ENCODE measurements at places on chromosomes 16 and 17.

GRCh38 chr16:84294531-84295142 lies at the start of gene WFDC1:
WFDC1 (plus strand) TSS chr16:84294878; CDS start chr16:84294972, 94 bp downstream.
- DNase-seq = no peak

- DNase-seq = no peak
These were observed 4.2 kb downstream of the TRADD start for GRCh38 chr16:67155295-67156142.

DNA sequence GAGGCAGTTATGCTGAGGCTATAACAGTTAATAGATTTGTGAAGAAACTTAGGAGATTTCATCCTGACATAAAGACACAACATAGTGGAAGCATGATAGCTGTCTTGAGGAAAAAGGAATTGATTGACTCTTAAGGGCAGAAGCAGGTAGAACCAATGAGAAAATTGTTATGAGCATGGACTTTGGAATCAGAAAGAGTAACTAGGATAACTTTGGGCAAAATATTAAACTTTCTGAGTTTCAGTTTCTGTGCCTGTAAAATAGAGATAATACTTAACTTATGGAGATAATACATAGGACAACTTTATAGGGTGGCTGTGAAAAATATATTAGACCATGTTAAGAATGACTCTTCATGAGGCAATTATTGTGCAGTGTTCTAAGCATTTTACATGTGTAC lies 696.5 kb downstream of the CDH11 start:
- DNase-seq = no peak

DNA sequence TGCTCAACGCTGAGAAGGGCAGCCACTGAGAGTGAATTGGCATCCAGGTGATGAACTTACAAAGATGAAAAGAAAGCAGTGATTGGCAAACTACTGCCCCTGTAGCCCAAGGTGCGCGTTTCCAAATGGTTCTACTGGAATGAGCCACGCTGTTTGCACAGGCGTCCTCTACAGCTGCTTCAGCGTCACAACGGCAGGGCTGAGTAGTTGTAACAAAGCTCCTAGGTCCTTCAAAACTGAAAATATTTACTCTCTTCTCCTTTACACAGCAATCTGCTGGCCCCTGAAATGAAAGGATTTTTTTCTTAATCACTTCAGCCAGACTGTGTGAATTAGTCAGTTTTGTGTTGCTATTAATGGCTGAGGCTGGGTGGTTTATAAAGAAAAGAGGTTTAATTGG lies 107.2 kb upstream of the FOXF1 start:
- no peak for DNase-seq

- no peak for DNase-seq
These were observed 136.7 kb downstream of the SNX11 start for GRCh38 chr17:48244121-48244711.

DNA sequence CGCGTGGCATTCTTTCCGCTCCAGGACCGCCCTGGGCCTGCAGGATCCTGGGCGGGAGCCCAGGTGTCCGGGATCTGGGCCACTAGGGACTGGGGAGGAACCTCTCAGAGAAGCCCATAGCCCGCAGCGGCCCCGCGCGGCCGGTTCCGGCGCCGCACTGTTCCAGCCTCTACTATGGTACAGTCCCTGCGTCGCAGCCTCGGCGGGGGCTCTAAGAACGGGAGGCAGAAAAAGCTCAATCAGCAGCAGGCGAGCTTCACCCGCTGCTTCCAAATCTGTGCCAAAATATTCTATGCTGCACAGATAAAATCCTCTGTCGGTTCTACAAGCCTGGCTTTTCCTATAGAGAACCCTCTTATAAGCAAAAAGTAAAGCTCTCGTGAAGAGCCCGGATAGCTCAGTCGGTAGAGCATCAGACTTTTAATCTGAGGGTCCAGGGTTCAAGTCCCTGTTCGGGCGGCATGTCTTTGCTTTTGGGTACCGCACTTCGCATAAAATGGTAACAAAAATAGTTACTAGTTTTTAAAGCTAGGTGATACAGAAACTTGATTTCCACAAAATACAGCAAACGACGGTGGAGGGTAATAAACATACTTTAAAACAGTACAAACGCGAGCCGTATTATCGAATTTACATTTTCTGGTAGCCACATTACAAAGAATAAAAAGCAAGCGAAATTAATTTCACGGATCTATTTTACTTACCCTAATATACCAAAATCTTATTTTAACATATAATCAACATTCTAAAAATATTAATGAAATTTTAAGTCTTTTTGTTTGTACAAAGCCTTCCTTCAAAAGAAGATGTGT lies 661 bp upstream of the ALOXE3 start:
- DNase-seq = peak; percentile 36

DNA sequence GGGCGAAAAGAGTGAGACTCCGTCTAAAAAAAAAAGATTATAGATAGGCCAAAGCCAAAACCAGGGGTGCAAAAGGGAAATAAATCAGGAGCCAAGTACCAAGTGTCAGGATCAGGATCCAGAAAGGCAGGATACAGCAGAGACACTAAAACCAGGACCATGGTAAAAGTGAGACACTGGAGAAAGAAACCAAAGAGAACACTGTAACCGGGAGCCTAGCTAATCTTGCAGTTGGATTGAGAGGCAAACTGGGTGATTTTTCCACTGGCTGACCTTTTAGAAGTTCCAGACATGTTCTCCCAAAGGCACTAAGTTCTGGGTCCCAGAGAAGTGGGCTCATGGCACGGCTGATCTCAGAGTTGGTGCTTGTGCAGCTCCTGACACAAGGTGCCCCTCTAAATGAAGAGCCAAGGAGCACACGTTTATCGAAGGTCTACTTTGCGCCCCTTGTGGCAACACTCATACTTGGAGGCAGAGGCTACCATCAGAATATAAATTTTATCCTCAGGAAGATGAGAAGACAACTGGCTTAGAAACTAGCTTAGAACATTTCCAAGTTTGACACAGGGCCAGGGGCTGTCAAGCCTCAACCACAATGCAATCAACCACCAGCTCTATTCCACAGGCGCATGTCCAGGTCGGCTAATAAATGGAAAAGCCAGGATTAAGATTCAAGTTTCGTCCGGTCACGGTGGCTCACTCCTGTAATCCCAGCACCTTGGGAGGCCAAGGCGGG lies 27.5 kb upstream of the HELZ start:
- DNase-seq = no peak

DNA sequence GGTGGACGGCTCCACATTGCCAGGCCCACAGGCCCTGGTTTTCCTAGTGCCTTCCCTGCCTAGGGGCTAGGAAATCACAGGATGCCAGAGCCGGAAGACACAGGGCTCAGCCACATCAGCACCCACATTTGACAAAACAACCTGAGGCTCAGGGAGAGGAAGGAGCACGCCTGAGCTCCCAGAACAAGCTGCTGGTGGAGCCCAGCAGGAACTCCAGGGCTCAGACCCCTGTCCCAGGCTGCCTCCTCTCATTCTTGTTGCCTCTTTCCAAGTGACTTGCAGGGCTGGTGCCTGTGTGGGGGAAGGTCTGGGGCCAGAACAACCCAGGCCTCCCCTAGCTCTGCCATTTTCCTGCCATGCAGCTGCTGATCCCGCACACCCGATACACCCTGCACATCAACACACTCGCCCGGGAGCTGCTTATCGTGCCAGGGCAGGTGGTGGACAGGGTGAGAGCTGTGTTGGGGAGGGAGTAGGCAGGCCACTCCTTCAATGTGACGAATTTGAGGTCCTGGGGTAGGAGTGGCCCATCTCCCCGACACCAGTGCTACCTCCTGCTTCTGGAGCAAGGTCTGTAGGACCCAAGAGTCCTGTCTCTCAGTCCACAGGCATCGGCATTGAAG lies 7.6 kb downstream of the ALOX15B start:
- DNase-seq = no peak

GRCh38 chr16:7426161-7426560 lies 93.5 kb downstream of the RBFOX1 start:
- DNase-seq = no peak

DNA sequence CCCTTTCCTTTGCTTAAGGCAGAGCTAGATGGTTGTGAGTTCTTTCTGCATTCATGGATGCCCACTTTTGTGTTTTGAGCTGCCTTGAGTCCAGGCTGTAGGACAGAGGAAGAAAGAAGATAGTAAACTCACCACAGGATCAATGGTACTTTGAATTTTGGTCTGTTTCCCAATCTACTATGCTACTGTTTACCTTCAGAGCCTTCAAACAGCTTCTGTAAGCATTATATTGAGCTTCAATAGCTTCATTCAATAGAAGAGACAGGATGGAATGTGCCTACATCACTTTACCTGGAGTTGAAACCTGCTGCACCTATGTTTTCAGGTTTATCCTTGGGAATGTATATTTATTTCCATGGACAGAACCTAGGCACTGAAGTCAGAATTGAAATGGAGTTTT lies 397.9 kb upstream of the DYNLRB2 start:
- no peak for DNase-seq

GRCh38 chr16:89096042-89096717 lies 2.5 kb downstream of the ACSF3 start:
- no peak for DNase-seq

DNA sequence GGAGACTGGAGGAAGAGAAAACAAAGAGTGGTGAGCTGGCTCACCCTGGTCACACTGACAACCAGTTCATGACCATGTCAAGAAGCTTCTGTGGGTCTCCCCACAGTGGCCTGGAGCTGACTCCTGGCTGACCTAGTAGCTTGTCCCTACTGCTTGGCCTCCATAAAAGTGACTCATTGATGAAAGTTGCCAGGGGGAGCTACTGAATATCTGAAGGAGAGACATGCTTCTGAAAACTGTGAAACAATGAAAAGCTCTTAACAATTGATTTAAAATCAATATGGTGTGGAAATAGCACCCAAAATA lies 22.0 kb downstream of the SMPD3 start:
- DNase-seq = no peak

DNA sequence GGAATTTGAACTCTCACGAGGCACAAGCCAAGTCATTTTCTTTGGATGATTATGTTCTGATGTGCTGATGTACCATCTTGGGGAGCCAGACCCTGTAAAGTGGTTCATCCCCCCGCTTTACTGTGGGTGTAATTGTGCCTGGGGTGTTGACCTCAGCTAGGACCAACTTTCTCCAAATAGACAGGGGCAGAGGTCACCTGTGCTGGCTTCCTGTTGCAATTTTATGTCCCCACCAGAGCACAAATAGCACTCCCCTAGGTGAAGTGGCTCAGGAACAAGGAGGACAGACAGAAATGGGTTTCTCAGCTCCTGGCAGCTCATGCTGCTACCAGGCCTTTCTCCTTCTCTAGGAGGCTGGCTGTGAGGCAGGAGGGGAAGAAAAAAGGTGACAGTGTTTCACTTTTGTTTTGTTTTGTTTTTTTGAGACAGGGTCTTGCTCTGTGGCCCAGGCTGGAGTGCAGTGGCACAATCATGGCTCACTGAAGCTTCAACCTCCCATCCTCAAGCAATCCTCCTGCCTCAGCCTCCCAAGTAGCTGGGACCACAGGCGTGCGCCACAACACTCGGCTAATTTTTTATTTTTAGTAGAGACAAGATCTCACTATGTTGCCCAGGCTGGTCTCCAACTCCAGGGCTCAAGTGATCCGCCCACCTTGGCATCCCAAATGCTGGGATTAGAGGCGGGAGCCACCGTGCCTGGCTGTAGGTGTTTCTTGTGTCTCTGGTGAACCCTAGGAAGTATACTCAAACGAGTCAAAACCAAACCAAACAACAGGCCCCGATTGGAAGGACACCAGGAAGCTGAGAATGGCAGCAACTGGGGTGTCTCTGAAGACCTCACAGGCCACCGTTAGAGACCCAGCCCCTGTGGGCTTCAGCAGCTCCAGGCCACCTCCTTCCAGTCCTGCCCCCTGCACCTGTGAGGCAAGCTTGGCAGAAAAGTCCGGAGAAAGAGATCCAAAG lies 32.5 kb upstream of the WFIKKN2 start:
- no peak for DNase-seq

GRCh38 chr17:50047488-50048126 lies 8.3 kb upstream of the ITGA3 start:
- no peak for DNase-seq

GRCh38 chr17:2749058-2749783 lies at the start of gene CCDC92B:
CCDC92B (minus strand) TSS chr17:2749652; CDS start chr17:2735145, 14,507 bp downstream.
- DNase-seq = no peak

- no peak for DNase-seq
These were observed 36.1 kb downstream of the CMIP start for GRCh38 chr16:81480606-81481206.

DNA sequence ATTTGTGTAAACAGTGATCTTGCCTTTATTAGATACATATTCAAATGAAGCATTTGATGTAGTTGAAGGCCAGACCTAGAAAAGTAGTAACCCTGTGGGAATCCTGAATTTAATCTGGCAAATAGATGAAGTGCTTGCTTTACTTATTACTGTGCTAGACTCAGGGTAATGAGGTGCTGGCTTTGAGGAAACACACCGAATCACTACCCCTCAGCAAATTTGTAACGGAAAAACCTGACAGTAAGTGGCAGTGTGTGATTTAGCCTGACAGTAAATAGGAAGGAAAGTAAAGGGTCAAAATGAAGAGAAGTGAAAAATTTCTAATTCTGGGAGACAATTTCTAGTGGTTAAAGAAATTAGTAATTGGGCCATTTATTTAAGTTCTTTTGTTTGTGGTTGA lies 90.2 kb downstream of the MAP2K4 start:
- no peak for DNase-seq

DNA sequence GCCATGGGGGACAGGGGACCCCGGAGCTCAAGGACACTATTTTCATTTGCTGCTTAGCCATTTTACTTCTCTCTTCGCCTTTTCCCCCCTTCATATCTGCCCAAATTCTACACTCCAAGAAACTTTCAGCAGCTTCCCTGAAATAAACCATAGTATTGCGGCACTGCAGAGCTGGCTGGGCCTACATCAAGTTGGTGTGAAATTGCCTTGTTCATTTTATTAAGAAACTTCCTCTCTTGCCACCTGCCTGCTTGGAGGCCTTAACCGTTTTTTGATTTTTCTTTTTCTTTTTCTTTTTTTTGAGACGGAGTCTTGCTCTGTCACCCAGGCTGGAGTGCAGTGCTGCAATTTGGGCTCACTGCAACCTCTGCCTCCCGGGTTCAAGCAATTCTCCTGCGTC lies 7.4 kb upstream of the CPNE2 start:
- no peak for DNase-seq

DNA sequence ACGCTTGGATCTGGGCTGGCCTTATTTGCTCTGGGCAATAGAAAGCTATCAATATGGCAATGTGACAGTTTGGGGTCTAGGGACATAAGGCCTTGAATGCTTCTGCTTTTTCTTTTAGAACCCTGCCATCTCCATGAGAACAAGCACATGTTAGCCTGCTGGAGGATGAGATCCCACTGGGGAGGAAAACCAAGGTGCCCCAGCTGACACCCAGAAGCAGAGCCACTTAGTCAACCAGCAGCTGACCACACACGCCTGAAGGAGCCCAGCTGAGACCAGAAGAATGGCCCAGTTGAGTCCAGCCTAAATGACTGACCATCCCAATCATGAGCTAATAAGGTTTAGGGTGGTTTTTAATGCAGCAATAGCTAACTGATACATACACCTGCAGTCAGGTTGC lies 171.2 kb downstream of the AHSP start:
- DNase-seq = no peak
